OCI-M1 (cell line): ENCODE measurements at places on chromosomes 5 and 9.

- no peak for DNase-seq
Observed at GRCh38 chr5:5929291-5930020, 448.9 kb downstream of the MED10 start.

DNA sequence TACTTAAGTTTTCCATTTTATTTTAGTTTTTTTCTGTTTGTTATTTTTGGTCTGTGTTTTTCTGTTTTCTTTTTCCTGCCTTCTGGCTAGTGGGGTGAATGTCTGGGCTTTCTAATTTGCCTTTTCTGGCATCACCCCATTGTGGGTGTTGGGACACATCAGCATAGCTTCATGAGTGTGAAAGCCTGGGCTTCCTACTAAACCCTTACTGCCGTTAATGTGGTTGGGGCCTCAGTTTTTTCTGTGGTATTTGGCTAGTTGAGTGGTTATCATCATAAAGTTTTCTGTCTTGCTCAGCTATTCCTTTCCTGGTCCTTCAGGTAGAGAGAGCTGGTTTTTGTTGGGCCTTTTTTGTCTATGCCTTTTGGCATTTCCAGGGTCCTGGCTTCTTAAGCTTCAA lies 21.4 kb downstream of the C5orf47 start:
- no peak for DNase-seq

- no peak for DNase-seq
Observed at GRCh38 chr9:92655896-92656536, 13.9 kb downstream of the IPPK start.

- no peak for DNase-seq
Observed at GRCh38 chr5:22471154-22471553, 382.0 kb downstream of the CDH12 start.
